Activated naive CD4-positive, alpha-beta T cell (primary cell): ENCODE measurements at places on chromosomes 1 and 21.

- no peak for DNase-seq
These were observed 78.9 kb upstream of the ARID1A start for GRCh38 chr1:26616881-26617280.

- no peak for DNase-seq
These were observed 2.2 kb upstream of the FYB2 start for GRCh38 chr1:56821462-56821797.

DNA sequence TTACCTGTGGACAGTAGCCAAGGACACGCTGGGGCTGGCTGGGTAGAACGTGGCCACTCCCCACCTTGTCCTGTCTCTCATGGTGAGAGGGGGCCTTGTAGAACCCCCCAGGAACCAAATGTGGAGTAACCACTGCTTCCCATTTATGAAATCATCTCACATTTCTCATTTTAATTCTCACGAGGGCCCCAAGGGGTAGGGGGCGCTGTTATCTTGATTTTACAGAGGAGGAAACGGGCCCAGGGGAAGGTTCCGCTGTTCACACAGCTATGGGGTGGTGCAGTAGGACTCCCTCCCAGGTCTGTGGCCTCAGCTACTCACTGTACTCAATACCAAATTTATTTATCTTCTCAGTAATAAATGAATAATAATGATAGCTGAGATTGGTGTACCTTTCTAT is 5.5 kb downstream of the SMPDL3B start:
- peak; percentile 16 for DNase-seq

- no peak for DNase-seq
These were observed 110.8 kb downstream of the MATN1 start for GRCh38 chr1:30612536-30613065.

DNA sequence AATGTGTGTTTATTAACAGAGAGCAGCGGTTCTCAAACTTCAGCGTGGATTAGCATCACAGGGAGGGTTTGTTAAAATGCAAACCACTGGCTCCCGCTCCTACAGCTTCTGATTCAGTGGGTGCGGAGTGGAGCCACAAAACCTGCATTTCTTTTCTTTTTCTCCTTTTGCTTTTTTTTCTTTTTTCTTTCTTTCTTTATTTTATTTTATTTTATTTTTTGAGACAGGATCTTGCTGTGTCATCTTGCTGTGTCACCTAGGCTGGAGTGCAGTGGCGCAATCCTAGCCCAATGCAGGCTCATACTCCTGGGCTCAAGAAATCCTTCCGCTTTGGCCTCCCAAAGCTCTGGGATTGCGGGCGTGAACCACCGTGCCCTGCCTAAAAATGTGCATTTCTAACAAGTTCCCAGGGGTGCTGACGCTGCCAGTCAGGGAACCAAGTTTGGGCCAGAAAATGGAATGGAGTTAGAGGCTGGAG is 20.9 kb upstream of the SLC1A7 start:
- no peak for DNase-seq

DNA sequence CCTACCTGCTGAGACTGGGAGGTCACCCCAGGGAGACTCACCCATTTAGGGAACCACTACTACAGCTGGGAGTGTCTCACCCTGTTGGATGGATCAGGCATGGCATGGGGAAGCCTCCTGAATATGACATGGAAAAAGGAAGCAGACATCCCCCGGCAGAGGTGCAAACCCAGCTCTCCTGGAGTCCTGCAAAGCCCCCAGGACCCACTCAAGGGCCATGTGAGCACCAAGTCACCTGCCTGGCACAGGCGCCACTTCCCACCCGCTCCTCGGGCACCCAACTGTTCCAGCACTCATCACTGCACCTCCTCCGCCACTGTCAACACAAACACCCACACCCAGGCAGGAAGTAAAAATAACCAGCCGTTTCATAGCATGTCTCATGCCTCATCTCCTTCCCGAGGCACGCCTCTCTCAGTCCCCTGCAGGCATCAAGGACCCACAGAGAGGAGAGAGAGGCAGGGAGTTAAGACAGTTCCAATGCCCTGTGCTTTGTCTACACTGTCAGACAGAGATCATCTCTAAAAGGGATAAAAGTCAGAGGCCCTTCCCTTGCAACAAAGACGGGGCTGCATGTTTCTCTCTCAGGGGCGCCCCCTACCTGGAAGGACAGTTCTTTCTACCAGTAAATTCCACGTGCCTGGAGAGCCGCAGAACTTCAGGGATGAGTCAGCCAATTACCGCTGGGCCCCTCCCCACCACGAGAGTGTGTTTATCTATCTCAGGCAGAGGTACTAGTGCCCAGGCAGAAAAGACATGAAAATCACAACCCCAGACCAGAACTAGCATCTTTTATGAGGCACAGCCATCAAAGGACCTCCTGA is 150.1 kb upstream of the SOD1 start:
- peak; percentile 63 for DNase-seq

GRCh38 chr1:246157516-246157915 is 349.6 kb downstream of the SMYD3 start:
- no peak for DNase-seq

- no peak for DNase-seq
These were observed 49.9 kb upstream of the TNFSF18 start for GRCh38 chr1:173100476-173101107.
